HAP-1 (cell line): ENCODE measurements at places on chromosomes 13 and 19.

DNA sequence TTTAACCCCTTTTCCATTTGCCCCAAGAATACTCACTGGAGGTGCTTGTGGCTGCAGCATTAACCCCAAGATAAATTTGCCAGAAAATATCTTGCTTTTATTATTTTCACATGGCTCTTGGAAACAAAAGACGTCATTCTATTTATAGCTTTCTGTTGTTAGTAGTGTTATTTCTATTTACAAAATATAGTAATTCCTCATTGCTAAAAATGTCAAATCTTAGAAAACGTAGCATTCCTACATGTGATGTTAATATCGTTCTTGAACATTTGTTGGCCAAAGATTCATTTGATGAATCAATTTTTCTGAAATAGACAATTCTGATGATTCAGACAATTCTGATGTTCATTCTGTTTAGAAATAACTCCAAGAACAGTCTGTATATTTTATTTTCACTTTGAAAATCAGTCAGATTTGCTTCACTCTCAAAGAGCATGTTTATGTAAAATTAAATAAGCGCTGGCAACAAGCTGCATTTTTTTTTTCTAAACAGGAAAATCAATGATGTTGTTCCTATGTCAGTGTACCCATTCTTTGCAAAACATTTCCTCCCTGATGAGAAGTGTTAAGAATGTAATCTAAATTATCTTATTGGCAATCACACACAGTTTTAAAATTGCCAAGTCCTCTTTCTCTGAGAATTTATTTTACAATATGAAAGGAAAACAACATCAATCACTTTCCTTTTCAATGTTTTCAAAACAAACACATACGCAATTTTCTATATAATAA is 334.0 kb downstream of the KCTD12 start:
- DNase-seq, result no peak

- DNase-seq, result peak; percentile 96
Measured at GRCh38 chr19:17539238-17540117, 16.0 kb upstream of the COLGALT1 start.

DNA sequence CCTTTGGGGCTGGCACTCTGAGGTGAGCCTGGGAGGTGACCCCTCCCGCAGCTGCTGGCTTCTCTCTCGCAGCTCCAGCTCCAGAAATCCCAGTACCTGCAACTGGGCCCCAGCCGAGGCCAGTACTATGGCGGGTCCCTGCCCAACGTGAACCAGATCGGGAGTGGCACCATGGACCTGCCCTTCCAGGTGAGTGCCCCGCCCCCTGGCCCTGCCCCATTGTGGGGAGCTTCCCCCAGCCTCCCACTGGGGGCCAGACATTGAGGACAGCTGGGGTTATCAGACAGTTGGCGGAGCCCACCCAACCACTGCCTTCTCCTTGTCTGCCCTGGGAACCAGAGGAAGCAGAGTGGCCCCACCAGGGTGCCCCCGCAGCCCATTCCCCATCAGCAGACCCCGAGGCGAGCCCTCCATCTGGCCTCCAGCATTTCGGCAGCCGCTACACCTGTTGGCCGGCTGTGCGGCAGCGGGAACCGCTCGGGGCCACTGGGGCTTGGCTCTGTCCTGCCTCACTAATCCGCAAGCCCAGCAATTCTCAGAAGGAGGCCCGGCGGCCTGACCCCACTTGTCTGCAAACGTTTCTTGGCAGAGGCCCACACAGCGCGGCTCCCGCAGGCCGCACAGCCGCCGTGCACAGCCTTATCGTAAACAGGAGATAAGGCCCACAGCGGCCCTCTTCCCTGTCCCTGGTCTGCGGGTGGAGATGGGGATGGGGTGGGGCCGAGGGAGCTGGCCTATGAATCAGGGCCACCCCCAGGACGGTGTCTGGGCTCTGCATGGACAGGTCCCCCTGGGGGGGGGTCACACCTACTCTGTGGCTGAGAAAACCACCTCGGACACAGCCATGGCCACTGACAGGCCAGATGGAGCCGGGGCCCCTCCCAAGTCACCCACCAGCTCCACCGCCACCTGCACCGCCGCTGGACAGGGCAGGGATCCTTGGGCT is 48.0 kb downstream of the COMP start:
- no peak for DNase-seq

- no peak for DNase-seq
Measured at GRCh38 chr19:38640368-38640767, 7.1 kb upstream of the ACTN4 start.

DNA sequence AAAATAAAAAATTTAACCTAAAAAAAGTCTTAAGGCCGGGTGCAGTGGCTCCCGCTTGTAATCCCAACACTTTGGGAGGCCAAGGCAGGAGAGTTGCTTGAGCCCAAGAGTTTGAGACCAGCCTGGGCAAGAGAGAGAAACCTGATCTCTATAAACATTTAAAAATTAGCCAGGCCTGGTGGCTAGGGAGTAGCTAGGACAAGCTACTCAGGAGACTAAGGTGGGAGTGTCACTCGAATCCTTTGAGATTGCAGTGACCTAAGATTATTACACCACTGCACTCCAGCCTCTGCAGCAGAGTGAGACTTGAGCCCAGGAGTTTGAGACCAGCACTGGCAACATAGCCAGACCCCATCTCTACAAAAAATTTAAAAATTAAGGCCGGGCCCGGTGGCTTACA is 1.1 kb downstream of the CCDC97 start:
- DNase-seq, result no peak

DNA sequence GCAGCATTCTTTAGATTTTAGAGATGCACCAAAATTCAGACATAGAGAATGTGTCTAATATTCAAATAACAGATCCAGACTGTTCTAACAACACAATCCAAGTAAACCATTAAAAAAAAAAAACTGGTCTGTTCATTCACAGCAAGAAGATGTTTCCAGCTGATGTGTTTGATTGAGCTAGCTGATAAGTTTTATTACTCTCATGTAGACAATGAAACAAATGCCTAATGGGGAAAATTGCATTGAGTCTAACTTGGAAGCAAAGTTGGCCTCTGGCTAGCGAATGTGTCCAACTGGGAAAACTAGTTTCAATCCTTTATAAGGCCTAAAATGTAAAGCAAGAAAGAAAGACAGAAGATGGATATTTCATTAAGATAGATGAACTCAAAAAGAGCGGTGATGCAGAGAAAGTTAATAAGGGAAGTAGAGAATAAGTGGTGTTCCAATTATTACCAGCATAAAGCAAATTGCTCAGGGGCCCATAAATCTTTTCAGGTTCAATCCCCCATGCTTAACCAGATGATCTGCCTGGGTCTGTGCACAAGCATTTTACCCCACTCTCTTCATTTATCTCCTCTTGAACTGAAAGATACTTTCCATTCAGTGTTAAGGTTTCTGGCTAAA is 54.2 kb downstream of the PCDH9 start:
- no peak for DNase-seq

DNA sequence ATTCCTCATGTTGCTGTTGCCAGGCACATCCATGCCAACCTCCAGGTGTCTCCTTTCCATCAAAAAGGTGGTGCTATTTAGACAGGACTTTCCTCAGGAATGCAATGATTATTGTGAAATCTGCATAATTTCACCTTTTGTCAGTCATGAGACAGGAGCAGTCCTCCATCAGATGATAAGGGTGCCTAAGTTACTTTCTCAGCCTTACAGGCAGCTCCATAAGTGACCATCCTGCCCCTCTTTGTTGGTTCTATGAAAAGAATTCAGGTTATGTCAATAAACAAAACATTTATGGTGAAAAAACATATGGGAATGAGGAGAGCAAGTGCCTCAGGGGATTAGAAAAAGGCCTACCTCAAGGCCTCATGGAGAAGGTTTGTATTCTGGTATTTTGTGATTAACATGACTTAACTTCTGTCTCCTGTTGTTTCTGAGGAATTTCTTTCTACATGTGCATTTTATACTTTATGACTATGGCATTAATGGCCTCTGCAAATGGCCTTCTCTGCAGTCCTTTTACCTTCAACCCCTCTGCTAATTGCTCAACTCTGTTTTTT is 110.3 kb upstream of the DIAPH3 start:
- DNase-seq, result peak; percentile 37

DNA sequence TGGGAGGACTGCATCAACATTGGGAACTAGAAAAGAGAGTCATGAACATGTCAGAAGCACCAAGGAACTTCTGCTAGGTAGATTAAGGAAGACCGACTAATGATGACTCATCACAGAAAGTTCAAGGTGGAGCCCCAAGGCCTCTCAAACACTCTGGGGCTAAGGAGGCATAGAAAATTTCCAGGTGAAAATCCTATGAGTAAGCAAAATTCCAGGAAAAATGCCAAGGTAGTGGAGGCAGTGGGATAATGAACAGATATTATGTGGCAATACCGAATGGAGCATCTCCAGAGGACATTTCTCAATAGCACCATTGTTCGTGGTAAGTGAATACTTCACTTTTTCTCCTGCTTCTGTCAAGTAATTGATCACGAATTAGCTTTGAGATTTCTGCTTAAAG is 336.5 kb downstream of the MZT1 start:
- no peak for DNase-seq

- no peak for DNase-seq
Measured at GRCh38 chr19:13072188-13072908, 30.3 kb downstream of the LYL1 start.
